ENCODE measurements at places on chromosomes 11 and 22.

DNA sequence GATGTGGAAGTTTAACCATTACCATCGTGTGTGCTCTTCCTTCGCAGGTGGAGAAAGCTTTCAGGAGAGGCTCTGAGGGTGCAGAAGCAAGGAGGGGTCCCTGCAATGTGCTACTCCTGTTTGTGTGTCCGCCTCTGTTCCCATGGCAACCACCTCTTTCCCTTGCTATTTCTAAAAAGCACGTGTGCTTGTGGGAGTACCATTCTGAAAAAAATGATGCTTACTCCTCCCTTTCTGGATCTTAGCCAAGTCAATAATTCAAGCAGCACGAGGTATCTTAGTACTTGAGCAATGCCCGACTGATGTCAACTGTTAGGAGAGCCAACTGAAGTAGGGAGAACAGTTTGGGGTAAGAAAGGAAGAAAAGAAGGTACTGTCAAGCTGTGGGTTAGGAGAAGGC lies 628.7 kb downstream of the NTM start:
- DNase-seq: no peak

DNA sequence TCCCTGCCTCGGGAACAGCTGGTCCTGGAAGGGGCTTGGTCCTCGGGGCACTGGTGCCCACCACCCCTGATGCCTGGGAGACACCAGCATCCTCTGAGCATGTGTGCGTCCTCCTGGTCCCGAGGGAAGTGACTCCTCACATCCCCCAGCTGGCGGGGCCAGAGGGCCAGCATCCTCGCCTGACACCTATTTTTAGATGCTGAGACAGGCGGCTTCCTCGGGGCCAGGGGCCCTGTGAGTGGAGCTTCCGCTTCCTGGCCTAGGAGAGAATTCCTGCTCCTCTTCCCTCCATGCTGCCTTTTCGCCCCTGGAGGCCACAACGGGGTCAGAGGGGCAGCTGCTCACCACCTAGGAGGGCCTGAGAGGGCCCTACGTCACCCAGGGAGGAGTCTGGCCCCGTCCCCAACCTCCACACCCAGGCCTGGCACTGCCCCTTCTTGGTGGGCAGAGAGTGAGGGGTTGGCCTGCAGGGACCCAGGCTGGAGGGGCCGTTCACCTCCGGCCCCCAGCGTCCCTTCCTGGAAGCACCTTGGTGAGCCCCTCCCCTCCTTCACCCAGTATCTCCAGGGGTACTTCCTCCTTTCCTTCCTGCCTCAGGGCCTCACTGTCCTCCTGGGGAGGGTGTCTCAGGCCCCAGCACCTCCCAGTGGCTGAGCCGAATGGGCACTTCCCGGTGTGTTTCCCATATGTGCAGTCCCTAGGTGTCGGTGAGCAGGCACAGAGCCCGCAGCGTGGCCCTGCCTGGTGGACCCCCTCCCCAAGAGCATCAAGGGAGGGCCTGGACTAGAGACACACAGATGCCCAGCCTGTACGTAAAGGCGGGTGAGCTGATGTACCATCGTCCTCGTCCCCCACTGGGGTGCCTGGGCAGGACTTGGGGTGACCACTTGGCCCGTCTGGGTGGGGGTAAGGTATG lies 6.1 kb downstream of the CD81 start:
- no peak for DNase-seq

DNA sequence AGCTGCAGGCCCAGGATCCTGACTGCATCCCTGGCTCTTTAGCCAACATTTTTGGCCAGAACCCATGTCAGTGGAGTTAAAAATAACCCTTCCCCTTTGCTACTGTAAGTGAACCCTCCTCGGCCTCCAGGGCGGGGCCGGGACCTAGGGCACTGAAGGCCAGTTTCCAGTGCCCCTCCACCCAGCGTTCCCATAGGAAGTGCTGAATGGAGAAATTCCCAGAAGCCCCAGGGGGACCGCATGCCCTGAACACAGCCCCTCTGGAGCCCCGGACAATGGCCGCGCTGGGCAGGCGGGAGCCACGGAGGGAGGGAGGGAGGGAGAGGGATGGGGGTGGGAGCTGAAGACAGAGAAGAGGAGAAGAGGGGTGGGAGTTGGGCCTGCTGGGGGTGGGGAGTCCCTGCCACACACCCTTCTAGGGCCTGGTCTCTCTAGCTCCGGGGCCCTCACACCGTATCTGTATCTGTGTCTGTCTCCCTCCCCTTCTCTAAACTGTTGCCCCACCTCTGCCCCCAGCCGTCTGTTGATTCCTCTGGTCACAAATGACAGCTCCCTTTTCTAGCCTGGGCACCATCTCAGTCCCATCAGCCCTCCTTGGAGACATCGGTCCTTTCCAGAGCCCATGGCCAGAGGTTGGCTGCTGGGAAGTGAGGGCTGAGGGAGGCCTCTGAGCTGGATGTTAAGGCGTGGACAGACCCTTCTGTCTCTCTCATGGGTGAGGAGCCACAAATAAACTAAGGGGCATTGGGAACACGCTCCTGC lies 10.9 kb downstream of the PDGFB start:
- DNase-seq: no peak

GRCh38 chr11:16603890-16604793 lies 134.3 kb upstream of the C11orf58 start:
- DNase-seq: no peak

DNA sequence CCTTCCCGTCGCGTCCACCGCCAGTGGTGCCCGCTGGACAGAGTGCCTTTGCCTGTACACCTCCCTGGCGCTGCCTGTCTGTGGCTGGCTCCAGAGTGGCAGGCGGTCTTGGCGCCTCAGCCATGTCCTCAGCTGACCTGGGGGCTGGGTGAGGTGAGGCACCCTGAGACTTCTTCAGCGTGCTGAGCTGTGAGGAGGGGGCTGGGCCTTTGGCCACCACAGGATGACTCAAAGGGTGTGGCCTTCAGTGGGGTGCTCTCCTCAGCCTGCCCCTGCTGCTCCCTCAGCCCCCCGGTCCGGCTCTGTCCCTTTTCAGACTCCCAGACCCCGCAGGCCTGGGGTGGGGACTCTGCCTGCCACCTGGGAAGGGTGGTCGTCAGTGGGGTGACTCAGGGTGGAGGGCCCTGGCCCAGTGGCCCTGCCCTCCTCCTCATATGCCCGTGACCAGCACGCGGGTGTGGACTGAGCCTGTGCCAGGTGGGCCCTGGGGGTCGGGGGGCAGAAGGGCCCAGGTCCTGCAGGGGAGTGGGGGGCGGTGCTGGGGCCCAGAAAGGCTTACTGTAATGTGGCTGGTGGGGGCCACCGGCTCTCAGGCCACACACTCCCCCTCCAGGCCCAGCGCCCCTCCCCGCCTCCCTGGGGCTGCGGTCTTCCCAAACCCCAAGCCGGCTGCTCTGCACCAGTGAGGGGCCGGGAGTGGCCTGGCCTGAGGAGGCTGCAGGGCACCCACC lies 15.9 kb downstream of the CRELD2 start:
- no peak for DNase-seq

DNA sequence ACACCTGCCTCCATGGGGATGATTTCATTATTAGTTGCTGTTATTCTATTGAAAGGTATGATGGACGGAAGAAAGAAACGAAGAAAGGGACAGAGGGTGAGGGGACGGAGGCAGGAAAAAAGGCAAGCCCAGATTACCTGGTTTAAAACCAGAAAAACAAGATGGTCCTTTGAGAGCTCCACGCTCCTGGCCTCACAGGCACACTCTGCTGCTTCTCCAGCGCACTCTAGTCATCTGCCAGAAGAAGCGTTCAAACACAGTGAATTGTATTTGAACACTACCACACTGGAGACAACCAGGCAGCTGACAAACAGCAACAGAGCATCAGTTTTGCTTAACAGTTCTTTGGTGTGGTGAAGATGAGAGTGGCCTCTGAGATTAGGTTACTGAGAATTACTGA lies 216.9 kb downstream of the CADM1 start:
- DNase-seq: no peak

- no peak for DNase-seq
Observed at GRCh38 chr22:26781596-26781995, 124.2 kb downstream of the MIAT start.

DNA sequence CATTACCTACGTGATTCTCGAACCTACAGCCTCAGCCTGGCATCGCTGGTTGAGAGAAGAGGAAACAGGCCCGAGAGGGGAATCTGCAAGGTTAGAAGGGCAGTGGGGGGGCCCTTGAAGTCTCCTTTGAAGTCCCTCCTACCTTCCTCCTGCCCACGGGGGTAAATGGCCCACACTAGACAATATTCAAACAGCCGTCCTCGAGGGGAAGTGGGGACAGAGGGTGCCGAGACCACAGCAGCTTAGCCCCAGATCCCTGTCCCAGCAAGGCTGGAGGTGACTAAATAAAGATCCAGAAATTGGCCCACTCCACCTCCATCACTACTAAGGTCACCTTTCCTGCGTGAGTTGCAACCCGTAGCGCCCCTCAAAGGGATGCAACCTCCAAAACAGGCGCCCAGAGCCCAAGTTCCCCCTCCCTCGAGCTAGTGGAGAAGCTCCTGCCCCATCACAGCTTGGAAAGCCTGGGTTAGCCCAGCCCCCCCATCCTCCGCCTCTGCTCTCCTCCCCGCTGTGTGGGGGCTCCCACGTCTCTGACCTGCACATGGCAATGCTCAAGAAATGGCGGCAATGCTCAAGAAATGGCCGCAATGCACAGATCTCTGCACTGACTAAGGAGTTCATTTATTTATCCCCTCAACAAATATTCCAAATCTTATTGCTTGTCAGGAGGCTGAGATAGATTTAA lies 788 bp upstream of the RASL10A start:
- no peak for DNase-seq

DNA sequence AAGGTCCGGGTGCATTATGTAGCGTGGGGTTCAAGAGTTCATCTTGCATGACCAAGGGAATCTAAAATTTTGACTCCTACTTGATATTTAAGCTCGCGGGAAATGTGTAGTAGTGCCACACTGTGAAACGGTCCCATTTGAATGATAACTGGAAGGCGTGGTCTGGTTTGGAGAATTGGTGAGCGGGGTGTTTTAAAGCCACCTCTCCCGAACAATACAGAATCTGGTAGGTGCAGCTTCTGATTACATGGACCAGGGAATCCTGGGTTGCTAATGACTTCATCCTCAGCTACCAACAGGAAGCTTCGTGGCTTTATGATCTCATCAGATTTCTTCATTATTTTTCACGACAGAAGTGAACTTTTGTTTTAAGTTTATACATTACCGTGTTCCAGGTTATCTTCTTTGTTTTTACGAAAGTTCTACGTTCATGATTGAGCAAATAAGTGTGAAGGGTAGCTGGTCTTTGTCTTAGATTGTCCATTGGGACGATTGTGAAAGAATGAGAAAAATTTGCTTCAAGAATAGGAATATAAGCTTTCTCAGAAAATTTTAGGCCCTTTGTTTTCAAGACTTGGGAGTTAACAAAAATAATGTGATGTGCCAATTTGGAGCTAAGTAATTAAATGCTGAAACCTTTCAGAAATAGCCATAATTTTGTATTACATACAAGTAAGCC lies 1.7 kb downstream of the QSER1 start:
- DNase-seq: no peak

GRCh38 chr11:94787801-94788200 lies 19.6 kb downstream of the AMOTL1 start:
- DNase-seq: no peak

- no peak for DNase-seq
Observed at GRCh38 chr22:48380016-48380665, 1447.5 kb downstream of the BRD1 start.

All from dorsolateral prefrontal cortex (tissue), 122 donors.